ENCODE measurements at places on chromosomes 4 and X.

DNA sequence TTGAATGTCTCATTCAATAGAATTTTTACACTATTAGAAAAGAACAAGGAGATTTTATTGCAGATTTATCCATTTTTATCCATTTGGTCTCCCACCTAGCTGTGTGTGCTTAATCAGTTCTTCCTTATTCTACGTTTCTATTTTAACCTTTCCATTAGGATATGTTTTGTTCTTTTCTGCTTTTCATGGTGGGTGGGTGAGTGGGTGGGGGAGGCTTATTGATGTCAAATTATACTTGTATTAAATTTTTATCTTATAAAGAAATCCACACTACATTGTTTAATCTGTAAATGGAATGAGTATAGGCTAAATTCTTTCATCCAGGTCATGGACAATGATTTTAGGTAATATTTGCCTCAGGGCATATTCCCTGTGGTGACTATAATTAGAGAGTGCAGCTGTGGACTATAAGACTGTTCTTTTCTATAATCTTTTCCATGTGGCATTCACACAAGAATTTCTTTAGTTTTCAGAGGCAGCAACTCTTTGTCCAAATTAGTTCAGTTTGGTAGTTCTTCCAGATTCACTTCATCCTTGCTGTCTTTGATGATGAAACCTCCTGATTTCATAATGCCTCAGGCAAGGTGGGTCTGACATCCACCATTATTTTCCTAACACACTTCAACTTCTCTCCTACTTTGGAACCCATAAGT, 2451.8 kb downstream of the PCDH7 start:
- no peak for DNase-seq

GRCh38 chr4:158459085-158459820, 62.4 kb upstream of the RXFP1 start:
- DNase-seq: no peak

GRCh38 chr4:173434231-173434630, 35.3 kb upstream of the SCRG1 start:
- no peak for DNase-seq

DNA sequence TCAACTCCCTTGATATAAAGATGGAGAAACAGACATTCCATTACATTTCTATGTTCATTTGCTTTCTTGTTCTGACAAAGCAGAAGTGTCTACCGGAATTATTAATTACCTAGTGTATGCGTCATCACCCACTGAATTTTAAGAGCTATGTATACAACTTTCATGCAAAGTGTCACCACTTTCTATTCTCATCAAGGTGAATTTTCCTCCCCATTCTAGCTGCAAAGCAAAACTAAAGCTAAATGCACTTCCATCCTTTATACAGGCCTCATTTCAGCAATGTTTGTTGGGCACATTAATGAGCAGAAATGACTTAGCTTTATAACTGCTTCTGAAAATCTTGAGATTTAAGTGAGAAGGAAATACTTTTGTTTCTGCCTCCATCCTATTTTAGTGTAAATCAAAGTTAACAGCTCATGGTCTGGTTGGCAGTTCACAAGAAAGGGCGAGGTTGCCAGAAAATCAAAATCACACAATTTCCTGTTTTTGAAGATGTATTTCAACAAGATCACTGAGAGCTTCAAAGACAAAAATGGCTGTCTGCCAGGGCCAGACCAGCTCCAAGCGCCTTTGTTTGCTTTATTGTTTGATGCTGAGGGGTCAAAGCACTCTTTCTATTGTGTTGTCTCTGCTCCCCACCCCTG, 7.2 kb upstream of the FAM9C start:
- no peak for DNase-seq

DNA sequence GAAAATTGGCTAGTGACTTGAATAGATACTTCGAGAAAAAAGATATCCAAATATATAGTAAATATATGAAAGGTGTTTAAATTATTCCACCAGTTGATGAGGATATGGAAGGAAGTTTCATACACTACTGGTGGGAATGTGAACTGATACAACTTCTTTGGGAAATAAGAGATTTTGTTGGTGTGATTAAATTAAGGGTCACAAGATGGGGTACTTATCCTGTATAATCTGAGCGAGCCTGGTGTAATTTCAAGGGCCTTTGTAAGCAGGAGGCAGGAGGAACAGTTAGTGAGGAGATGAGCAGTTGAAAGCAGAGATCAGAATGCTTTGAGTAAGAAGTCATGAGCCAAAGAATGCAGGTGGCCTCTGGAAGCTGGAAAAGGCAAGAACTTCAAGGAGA, 192.2 kb downstream of the KCTD8 start:
- DNase-seq: no peak

- no peak for DNase-seq
Observed at GRCh38 chrX:49030283-49030682, 12.9 kb downstream of the TFE3 start.

All from stimulated activated CD8-positive, alpha-beta memory T cell treated with anti-CD3 and anti-CD28 coated beads, Interleukin-7, amount 100 ng/mL, for 4 hours (primary cell).